ENCODE measurements at places on chromosomes 2 and 18. TPM values are rescaled to one million over a fixed set of nuclear protein-coding genes. Genes with fewer than 3 reads are reported as not detected.

CHST10 gene
- 41.7 TPM for total RNA-seq

ABCG5 gene
- total RNA-seq = 0.94 TPM

GALNT5 gene
- not detected for total RNA-seq

ITPRID2 gene
- 175 TPM for total RNA-seq

IFIH1 gene
- 5.1 TPM for total RNA-seq

CD8B2 gene
- 0.77 TPM for total RNA-seq

IGFBP5 gene
- 120 TPM for total RNA-seq

CDCA7 gene
- 1.7 TPM for total RNA-seq

RGPD3 gene
- 1.1 TPM for total RNA-seq

C1GALT1C1L gene
- total RNA-seq = 2.3 TPM

SNED1 gene
- 69.9 TPM for total RNA-seq

ALPP gene
- total RNA-seq = not detected

MYL1 gene
- total RNA-seq = not detected
